Fibroblast of lung (primary cell): ENCODE measurements at places on chromosomes 1 and 21. TPM values are rescaled to one million over a fixed set of nuclear protein-coding genes. Genes with fewer than 3 reads are reported as not detected.

DNA sequence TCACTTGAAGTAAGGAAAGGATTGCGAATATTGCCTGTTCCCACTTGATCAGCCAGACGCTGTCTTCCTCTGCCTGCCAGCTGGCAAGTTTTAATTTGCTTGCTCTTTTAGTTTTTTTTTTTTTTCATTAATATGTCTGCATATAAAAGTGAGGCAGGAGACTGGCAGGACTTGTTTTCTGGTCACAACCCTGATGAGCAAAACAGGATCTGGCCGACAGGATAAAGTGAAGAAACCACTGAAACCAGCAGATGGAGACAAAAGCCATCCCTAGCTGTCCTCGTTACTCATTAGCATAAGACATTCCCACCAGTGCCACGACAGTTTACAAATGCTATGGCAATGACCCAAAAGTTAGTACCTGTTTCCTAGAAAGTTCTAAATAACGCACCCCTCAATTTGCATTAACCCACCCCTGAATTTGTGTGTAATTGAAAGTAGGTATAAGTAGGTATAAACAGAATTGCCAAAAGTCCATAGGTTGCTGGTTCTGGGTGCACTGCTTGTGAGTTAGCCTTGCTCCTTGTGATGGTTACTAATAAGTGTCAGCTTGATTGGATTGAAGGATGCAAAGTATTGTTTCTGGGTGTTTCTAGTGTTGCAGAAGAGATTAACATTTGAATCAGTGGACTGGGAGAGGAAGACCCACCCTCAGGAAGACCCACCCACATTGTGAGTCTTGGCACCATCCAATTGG lies 60.8 kb downstream of the ZNF684 start:
- DNase-seq, result peak; percentile 38
- peaks cover 5% of the 10 kb centered on the region for H3K27me3 ChIP-seq
- no peaks in the 10 kb centered on the region for H3K36me3 ChIP-seq
- H3K4me1 ChIP-seq, result no peaks in the 10 kb centered on the region
- H3K4me3 ChIP-seq, result no peak overlapping the region
- no peak overlapping the region for H3K27ac ChIP-seq

- no peaks in the 10 kb centered on the region for H3K27me3 ChIP-seq
- H3K4me3 ChIP-seq, result no peak overlapping the region
- H3K27ac ChIP-seq, result no peak overlapping the region
- H3K36me3 ChIP-seq, result no peaks in the 10 kb centered on the region
- H3K4me1 ChIP-seq, result no peaks in the 10 kb centered on the region
- DNase-seq, result no peak
These were observed 88.8 kb upstream of the TTC34 start for GRCh38 chr1:2890221-2890850.

DNA sequence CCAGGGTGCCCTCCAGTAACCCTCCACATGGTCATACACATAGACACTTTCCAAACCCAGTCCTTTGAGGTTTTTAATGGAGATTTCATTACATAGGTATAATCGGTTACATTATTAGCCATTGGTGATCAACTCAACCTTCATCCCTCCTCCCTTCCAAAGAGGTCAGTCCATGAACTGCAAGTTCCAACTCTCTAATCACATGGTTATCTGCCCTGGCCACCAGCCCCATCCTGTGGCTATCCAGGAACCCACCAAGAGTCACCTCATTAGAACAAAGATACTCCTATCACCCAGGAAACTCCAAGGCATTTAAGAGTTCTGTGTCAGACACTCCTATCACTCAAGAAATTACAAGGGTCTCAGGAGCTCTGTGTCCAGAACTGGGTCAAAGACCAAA lies 12.2 kb downstream of the ATP1A4 start:
- H3K27ac ChIP-seq, result no peak overlapping the region
- H3K4me3 ChIP-seq, result no peak overlapping the region
- no peak for DNase-seq

DNA sequence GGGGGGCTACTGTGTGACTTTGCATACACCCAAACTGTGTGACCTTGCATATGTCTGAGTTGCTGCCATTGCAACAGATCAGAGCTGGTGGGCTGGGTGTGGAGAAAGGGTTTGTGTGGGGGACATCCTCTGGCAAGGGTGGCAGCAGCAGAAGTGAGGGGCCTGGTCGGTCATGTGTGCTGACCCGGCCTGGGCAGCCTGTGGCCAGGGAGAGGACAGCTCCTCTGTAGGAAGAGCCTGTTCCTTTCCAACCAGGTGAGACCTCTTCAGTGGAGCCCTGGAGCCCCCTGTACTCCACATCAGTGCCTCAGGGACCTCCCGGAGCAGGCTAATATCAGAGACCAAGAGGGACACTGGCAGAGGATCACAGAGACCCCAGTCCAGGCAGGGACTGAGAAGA lies 8.3 kb downstream of the PCSK9 start:
- no peaks in the 10 kb centered on the region for H3K36me3 ChIP-seq
- peaks cover 3% of the 10 kb centered on the region for H3K27me3 ChIP-seq
- H3K4me3 ChIP-seq, result no peak overlapping the region

DNA sequence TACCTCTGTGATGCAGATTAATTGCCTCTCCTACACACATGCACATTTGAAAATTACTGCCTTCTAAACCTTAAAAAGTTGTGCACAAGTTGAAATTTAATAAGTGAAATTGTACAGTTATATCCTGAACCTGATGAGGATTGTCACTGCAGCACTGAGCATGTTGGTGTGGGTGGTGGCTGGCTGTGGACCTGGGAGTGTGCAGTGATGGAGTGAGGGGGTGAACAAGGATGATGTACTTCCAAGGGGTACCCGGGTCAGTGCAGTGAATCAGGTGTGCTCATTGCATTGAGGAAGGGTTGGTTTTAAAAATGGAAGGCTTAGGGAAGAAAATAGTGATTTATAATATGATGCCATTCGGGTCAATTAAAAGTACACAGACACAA lies 24.1 kb downstream of the DIP2A start:
- no peak for DNase-seq
- H3K27me3 ChIP-seq, result no peaks in the 10 kb centered on the region
- no peak overlapping the region for H3K27ac ChIP-seq
- peaks cover 1% of the 10 kb centered on the region for H3K36me3 ChIP-seq
- H3K4me3 ChIP-seq, result no peak overlapping the region

DNA sequence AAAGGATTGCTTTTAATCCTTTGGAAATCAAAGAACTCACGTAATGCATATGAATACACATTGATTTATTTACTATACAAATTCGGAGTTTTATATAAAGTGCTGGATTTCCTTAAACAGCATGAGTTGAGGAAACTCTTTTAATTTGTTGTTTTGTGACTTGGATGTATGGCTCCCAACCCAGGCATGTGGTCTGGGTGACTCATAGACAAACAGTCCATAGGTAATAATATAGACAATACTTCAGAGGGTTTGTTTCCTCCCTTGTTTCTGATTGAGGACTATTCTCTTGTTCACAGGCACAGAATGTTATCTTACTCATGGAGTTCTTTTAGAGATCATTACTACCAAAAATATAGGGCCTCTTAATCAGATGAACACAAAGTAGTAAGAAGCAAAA lies 43.8 kb downstream of the XPR1 start:
- no peaks in the 10 kb centered on the region for H3K36me3 ChIP-seq
- no peak overlapping the region for H3K27ac ChIP-seq
- H3K27me3 ChIP-seq, result no peaks in the 10 kb centered on the region
- H3K4me1 ChIP-seq, result no peaks in the 10 kb centered on the region
- no peak overlapping the region for H3K4me3 ChIP-seq

- DNase-seq, result no peak
- H3K36me3 ChIP-seq, result no peaks in the 10 kb centered on the region
- no peak overlapping the region for H3K27ac ChIP-seq
- no peaks in the 10 kb centered on the region for H3K4me1 ChIP-seq
These were observed 1.5 kb downstream of the MX1 start for GRCh38 chr21:41427556-41427955.

DNA sequence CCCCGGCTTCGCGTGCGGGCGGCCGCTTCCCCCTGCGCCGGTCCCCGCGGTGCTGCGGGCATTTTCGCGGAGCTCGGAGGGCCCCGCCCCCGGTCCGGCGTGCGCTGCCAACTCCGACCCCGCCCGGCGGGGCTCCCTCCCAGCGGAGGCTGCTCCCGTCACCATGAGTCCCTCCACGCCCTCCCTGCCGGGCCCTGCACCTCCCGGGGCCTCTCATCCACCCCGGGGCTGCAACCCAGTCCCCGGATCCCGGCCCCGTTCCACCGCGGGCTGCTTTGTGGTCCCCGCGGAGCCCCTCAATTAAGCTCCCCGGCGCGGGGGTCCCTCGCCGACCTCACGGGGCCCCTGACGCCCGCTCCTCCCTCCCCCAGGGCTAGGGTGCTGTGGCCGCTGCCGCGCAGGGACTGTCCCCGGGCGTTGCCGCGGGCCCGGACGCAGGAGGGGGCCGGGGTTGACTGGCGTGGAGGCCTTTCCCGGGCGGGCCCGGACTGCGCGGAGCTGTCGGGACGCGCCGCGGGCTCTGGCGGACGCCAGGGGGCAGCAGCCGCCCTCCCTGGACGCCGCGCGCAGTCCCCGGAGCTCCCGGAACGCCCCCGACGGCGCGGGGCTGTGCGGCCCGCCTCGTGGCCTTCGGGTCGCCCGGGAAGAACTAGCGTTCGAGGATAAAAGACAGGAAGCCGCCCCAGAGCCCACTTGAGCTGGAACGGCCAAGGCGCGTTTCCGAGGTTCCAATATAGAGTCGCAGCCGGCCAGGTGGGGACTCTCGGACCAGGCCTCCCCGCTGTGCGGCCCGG lies 159.2 kb downstream of the RUNX1 start:
- peak overlapping the region; percentile 78 for H3K4me3 ChIP-seq
- DNase-seq, result peak; percentile 80
- no peaks in the 10 kb centered on the region for H3K27me3 ChIP-seq
- H3K36me3 ChIP-seq, result no peaks in the 10 kb centered on the region

DNA sequence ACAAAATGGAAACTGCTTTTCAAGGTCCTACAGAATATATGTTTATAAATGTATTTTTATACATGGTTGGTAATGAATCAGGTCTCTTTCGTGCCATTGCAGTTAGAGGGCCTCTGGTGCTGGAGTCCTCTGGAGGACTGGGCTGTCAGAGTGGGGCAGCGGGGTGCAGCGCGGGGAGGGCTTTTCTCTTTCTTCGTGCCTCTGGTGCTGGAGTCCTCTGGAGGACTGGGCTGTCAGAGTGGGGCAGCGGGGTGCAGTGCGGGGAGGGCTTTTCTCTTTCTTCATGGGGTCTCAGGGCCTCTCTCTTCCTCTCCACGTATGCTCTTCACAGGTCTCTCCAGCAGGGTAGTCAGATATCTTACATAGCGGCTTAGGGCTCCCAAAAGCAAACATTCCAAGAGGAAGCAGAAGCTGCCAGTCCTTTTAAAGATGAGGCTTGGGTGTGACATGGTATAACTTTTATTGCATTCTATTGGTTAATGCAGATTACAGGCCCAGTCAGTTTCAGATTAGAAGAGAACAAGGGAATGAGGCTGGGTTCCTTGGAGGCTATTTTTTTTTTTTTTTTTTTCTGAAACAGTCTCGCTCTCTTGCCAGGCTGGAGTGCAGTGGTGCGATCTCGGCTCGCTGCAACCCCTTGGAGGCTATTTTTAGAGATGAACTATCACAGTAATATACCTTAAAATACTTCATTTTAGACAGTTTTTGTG lies 13.1 kb downstream of the SDCCAG8 start:
- peak; percentile 82 for DNase-seq
- H3K27me3 ChIP-seq, result no peaks in the 10 kb centered on the region
- H3K36me3 ChIP-seq, result peaks cover under 1% of the 10 kb centered on the region
- peak overlapping the region; percentile 64 for H3K27ac ChIP-seq

- no peaks in the 10 kb centered on the region for H3K27me3 ChIP-seq
- no peak overlapping the region for H3K4me3 ChIP-seq
- peak; percentile 5 for DNase-seq
These were observed 133.4 kb downstream of the PLPPR5 start for GRCh38 chr1:98870959-98871903.

- no peak overlapping the region for H3K4me3 ChIP-seq
- H3K27me3 ChIP-seq, result no peaks in the 10 kb centered on the region
These were observed 52.9 kb downstream of the CNIH3 start for GRCh38 chr1:224668984-224669383.

DNA sequence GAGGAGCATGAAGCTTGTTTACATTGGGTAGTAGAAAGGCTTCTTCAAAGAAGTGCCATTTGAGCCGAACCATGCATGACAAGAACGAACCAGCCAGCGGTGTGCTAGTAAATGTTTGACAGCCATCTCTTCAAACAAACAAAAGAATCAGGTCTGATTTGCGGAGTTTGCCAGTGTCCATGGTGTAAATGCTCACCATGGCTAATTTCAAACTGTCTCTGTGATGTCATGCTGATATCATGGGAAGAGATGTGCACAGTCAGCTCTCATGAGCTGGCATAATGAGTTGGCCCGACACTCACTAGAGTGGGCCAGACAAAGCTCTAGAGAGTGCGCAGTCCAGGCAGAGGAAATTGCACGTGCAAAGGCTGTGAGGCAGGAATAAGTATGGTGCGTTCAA lies 101.1 kb downstream of the KAZN start:
- no peak overlapping the region for H3K4me3 ChIP-seq
- DNase-seq, result no peak
- H3K27me3 ChIP-seq, result no peaks in the 10 kb centered on the region
- no peaks in the 10 kb centered on the region for H3K36me3 ChIP-seq

- DNase-seq, result no peak
- H3K27ac ChIP-seq, result no peak overlapping the region
- no peaks in the 10 kb centered on the region for H3K4me1 ChIP-seq
These were observed 92.3 kb downstream of the KCNN3 start for GRCh38 chr1:154777781-154778180.

- H3K36me3 ChIP-seq, result no peaks in the 10 kb centered on the region
- peaks cover 2% of the 10 kb centered on the region for H3K4me1 ChIP-seq
- no peak overlapping the region for H3K4me3 ChIP-seq
- no peaks in the 10 kb centered on the region for H3K27me3 ChIP-seq
- no peak overlapping the region for H3K27ac ChIP-seq
These were observed 12.1 kb downstream of the PRKACB start for GRCh38 chr1:84156210-84156621.

- H3K27me3 ChIP-seq, result no peaks in the 10 kb centered on the region
- peaks cover 10% of the 10 kb centered on the region for H3K4me1 ChIP-seq
- DNase-seq, result no peak
- no peak overlapping the region for H3K4me3 ChIP-seq
- H3K27ac ChIP-seq, result no peak overlapping the region
These were observed 48.2 kb downstream of the SLC9A1 start for GRCh38 chr1:27106561-27107323.

DNA sequence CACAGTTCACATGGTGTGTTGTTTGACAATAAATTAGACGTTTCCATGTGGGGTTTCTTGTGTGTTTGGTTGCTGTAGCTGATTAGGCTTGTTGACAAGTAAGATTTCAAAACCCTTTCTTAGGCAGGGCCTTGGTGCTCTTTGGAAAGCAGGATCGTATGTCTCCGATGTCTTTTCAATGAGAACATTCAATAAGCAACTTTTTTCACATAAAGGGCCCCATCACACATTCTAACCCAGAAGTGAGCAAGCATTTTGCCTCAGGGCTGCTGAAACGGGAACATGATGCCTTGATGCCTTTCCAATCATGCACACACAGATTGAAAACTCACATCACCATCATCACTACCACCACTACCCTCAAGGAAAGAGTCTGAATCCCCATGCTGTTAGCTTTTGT lies 33.1 kb downstream of the LPAR3 start:
- H3K4me1 ChIP-seq, result peaks cover 2% of the 10 kb centered on the region
- DNase-seq, result no peak
- H3K36me3 ChIP-seq, result no peaks in the 10 kb centered on the region
- no peaks in the 10 kb centered on the region for H3K27me3 ChIP-seq
- no peak overlapping the region for H3K4me3 ChIP-seq
- H3K27ac ChIP-seq, result no peak overlapping the region

GRCh38 chr1:226403201-226404034 lies 4.5 kb downstream of the PARP1 start:
- H3K27me3 ChIP-seq, result no peaks in the 10 kb centered on the region
- H3K4me3 ChIP-seq, result no peak overlapping the region
- DNase-seq, result no peak
- H3K4me1 ChIP-seq, result peaks cover 14% of the 10 kb centered on the region
- no peak overlapping the region for H3K27ac ChIP-seq

OR14K1 gene
- total RNA-seq, result not detected in 2 replicates

C2CD2 gene
- 18.0 and 22.3 TPM in 2 replicates for total RNA-seq

TGFB2 gene
- total RNA-seq, result 13.6 and 13.9 TPM in 2 replicates

FMN2 gene
- total RNA-seq, result 1.5 and 13.7 TPM in 2 replicates

NBPF10 gene
- total RNA-seq, result 5.1 and 5.4 TPM in 2 replicates
